ENCODE measurements at places on chromosomes 2 and 18.

- DNase-seq: no peak
Measured at GRCh38 chr2:111048856-111049768, 71.6 kb upstream of the BCL2L11 start.

DNA sequence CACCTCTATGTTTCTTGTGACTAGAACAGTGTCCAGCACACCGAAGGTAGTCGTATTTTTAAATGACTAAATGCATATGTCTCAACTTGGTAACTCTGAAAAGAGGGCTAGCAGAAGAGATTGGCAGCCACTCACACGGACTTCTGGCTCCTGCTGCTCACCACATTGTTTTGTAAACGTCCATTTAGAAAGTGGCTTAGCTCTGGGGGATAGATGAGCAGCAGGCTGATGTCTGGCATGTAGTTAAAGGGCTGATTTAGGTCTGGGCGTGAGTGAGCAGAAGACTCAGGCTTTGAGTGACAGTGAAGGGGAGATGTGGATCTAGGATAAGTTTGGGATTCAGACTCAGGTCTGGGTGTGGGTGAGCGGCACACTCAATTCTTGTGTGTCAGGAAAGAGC, 372.9 kb upstream of the HS6ST1 start:
- DNase-seq: no peak

GRCh38 chr2:117631152-117631945, 183.1 kb upstream of the DDX18 start:
- no peak for DNase-seq

- DNase-seq: no peak
Measured at GRCh38 chr2:126244937-126245336, 411.0 kb upstream of the GYPC start.

- no peak for DNase-seq
Measured at GRCh38 chr2:164700390-164700789, 79.1 kb upstream of the GRB14 start.

- no peak for DNase-seq
Measured at GRCh38 chr2:128769457-128770142, 450.9 kb upstream of the HS6ST1 start.

DNA sequence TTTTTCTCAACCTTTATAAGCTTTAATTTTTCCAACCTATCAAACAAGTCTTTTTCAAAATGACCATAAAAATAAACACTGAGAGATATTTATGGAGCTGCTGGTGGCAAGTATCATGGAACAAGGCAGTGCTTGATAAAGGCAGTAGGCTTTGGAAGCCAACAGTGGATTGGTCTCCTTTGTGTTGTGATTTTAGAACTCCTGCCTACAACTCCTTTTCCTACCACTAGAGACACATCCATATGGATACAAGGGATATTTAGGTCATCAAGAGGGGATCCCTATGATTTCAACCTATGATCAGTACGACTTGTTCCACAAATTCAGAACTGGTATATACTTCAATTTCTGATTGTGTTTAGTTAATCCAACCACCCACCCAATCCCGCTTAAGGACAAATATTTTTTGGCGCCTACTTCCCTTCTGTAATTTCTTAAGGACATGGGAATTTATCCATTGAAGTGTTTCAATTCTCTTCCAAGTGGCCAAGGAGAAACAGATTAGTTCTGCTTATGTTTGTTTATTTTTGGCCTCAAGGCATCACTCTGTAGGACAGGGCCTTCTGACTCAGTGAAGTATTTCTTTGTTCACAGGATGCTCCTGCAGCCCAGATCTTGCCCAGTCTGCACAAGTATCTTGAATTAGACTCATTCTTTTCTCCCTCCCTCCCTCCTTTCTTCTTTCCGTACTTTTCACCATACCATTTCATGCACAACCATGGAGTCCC, 2119.6 kb upstream of the PIK3C3 start:
- DNase-seq: no peak

- no peak for DNase-seq
Measured at GRCh38 chr2:143524559-143525401, 395.6 kb downstream of the ARHGAP15 start.

All from hepatic stellate cell (primary cell).